ENCODE measurements at places on chromosomes 5 and 9.

GRCh38 chr5:152007653-152008335, 83.1 kb upstream of the GLRA1 start:
- no peak for DNase-seq

- no peak for DNase-seq
These were observed 361.8 kb downstream of the ELAVL2 start for GRCh38 chr9:23464275-23464674.

GRCh38 chr5:162801235-162801634, 636.2 kb upstream of the CCNG1 start:
- DNase-seq, result no peak

DNA sequence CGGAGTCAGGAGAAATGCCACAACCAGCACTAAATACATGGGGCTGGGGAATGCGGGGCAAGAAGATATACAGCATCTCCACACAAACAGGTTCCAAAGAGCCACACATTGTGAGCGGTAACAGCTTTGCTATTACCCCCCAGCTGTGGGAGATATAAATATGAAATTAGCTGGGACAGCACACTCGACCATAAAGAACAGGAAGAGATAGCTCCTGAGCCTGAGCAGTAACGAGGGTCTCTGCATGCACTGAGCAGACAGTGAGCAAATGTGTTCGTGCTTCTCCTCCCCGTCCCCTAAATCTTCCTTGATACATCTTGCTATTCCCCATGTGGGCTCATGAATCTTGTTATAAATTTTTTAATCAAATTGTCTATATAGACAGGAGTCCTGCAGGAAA, 53.1 kb downstream of the ADAMTS2 start:
- no peak for DNase-seq

DNA sequence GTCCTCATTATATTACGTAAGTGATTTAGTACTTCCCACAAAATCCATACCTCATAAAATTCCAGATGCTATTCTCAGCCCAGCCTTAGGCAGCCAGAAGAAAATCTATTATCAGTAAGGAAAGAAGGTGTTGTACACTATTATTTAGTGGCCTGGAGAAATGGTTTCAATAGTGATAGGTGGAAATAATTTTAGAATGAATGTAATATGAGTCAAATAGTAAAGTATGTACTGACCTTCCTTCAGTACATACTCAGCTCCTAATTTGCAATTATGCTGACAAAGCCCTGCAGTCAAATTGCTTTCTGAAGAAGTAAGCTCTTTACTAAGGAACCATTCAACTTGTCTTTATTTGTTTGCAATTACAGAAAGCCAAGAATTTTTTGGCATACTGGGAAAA, 409.2 kb downstream of the HTR1A start:
- DNase-seq, result no peak

GRCh38 chr5:29845206-29845605, 1348.3 kb upstream of the CDH6 start:
- no peak for DNase-seq

- no peak for DNase-seq
These were observed 17.4 kb downstream of the ANKS6 start for GRCh38 chr9:98778711-98779530.

- no peak for DNase-seq
These were observed 9.9 kb upstream of the PCDHB2 start for GRCh38 chr5:141084487-141084989.

DNA sequence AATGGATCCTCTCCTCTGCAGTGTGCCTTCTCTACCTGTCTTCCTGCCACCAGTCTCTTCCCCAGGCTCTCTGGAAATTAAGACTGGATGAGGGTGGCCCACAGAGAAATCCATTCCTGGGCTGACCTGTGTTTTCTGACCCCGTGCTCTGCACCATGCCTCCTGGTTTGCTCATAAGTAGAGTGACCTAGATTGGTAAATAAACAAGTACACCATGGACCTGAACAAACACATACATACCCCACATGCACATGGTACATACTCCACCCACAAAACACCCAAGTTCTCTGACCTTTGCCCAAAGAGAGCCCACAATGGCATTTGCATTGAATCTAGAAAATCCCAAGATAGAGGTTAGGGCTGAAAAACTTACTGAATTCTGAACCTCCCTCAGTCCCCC, 77.5 kb upstream of the PLPP6 start:
- DNase-seq, result no peak

DNA sequence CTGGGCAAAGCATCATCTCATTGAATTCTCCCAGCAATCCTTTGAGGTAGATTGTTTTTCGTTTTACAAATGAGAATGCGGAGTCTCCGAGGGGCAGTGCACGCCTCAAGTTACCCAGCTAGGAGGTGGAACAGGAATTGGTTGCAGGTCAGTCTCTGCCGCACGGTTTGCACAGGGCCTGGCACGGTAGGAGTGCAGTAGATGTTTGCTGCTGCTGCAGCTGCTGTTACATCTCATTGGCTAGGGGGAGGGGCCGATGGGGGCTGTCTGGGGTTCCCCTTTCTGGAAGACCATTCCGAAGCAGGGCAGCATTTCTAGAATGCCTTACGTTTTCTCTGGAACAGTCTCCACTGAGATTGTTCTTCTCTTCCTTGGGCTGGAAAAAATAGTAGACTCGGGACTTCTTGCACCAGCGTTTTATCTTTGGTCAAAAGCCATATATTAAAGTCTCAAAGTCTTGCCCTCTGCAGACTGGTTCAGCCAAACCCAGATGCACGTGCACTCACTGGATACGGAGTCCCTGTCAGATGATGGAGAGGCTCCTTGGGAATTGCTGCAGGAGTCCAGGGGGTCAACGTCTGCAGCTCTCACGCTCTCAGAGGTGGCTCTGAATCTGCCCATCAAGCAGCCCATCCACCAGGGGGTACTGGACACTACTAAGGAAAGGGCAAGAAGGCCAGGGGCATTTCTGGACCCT, 1.2 kb downstream of the USP20 start:
- DNase-seq, result no peak

DNA sequence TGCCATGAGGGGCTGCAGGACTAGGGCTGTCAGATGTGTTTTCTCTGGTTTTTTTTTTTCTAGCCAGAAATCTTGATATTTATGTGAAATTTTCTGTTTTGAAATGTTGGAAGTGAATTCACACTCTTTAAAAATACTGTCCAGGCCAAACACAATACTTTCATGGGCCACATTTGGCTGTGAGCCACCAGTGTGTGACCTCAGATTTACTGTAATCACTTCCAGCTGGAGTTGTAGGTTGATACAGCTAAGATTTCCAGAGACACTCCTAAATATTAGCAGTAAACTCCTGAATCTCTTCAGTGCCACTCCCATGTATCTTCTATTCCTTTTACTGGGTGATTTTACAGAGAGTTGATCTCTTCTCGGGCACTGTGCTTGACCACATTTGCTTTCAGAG, 92.2 kb upstream of the CKMT2 start:
- DNase-seq, result no peak

DNA sequence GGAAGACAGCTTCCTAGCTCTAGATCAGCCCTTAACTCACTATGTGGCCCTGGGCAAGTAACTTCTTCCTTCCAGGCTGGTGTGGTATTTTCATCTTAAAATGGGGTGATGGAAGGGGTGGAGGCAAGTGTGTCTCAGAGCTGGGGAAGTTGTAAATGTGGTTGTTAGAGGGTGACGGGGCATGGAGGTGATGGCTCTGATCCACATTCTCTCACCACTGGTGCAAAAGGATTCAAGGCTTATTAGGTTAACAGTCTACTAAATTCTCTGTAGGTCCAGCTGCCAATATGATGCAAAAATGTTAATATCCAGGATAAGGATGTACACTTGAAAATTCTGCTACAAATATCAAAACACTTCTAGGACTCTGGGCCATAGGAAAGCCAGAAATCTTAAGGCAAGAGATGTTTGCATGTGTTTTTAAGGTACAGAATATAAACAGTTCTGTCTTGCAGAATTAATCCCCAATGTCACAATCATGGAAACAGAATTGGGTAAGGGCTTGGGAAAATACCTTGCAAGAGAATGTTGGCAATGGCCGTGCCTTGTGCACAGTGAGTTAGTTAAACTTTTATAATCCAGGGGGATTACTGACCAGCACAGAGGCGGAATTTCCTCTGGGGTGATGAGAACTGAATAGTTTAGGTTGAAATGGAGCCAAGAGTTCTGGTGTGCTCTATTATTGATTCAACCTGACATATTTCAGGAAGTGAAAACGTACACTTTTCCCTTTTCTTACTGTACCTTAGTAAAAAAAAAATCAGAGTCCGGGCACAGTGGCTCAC, 19.8 kb downstream of the TNFSF15 start:
- DNase-seq, result no peak

DNA sequence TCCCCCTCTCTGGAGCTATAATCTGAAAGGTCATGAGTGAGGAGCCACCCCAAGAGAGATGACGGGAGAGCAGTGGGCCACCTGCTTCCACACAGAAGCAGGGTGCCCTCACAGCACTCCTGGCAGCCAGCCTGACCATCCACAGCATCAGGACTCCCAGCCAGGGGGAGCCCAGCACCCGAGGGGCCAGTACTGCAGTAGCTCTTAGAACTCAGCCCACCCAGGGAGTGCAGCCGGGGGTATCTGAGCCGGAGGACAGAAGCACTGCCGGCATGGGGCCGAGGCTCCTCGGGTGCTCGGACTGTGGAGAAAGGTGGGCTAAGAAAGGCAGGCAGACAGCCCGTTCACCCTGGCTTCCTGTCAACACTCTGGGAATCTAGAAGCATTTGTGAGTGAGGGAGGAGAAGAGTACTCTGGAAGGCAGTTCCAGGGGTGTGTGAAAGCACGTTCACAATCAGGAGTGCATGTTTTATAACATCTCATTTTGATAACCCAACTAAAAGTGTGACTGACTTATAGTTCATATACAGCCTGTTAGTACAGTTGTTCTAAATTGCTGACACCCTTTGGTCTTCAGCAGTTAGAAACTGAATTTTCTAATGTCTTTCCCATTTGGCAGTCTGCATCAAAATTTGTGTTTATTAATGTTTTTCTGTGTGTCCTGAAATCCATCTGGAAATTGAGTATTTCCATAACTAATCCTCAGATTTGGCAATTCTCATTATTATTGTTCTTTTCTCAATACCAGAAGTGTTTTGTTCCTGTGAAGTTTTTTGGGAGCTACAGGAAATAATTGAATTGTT, 25.9 kb upstream of the ASPN start:
- DNase-seq, result no peak

GRCh38 chr9:36969216-36969771, 64.8 kb downstream of the PAX5 start:
- no peak for DNase-seq

Measured in esophagus squamous epithelium (tissue), 5 donors.